ENCODE measurements at places on chromosomes 11 and 22. TPM values are rescaled to one million over a fixed set of nuclear protein-coding genes. Genes with fewer than 3 reads are reported as not detected.

Gene PKDREJ
- 0.08 TPM for polyA plus RNA-seq

Gene CEND1
- not detected for polyA plus RNA-seq

Gene INS
- polyA plus RNA-seq = not detected

Gene GNG3
- 0.30 TPM for polyA plus RNA-seq

Gene FGF19
- polyA plus RNA-seq = not detected

Gene MS4A12
- not detected for polyA plus RNA-seq

Gene PAMR1
- 25.8 TPM for polyA plus RNA-seq

Gene OR6A2
- polyA plus RNA-seq = not detected

Gene CDKN1C
- polyA plus RNA-seq = 142 TPM

Gene MYOD1
- not detected for polyA plus RNA-seq

Gene HPX
- polyA plus RNA-seq = 0.48 TPM

Gene PATE2
- polyA plus RNA-seq = not detected

Gene ARHGAP20
- polyA plus RNA-seq = 1.1 TPM

Gene CASP1
- 24.7 TPM for polyA plus RNA-seq

DNA sequence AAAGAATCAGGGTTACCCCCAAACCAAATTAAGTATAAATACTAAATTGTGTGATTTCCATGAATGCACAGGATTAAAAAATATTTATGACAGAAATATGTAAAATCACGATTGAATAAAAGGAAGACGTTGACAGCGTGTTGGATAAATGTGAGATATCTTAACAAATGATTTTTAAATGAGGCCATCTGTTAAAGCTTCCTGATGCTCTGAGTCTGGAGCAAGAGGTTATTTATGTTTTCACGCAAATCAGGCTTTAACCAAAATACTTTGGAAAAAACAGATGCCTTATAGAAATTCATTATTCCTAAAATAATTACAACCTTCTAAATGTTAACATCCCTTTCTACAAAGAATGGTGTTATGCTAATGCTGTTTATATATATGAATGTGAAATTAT, 123.3 kb downstream of the PAX6 start:
- no peak for DNase-seq

GRCh38 chr11:64998141-64998540, 1.4 kb upstream of the BATF2 start:
- DNase-seq = no peak

DNA sequence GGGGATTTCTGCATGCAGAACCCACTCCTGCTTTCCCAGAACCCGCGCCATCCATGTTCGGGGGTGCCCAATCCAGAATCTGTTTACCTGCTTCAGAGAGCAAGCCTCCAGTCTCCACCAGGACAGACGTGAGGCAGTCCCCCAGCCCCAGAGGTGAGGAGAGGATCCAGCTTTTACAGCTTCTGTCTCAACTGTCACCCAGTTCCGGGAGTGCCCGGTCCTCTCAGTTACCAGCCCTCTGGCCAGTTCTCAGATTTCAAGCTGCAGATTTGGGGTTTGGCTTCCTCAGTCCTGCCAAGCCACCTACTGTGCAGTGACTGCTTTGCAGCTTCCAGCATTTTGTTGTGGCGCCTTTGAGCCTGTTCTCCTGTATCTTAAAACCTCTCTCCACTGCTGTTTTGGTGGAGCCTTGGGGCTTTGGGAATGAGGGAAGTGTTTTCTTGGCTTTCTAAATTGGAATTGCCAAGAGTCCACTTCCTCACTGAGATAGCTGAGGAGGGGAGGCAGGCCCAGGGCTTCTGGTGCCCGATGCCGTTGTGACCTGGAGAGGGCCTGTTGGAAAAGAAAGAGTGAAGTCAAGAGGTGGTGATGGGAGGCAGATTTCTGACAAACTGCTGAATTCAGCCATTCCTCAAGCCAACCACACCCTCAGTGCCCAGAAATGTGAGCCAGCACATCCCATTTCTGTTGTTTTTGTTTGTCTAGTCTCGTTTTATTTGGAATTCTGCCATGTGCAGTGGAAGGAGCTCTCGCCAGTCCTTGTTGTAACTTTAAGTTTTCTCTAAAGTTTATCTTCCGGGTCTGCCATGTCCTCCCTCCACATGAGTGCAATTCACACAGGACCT, 513.4 kb downstream of the TBC1D22A start:
- peak; percentile 32 for DNase-seq

- DNase-seq = no peak
These were observed 6.5 kb downstream of the SNAP29 start for GRCh38 chr22:20865331-20865730.

- no peak for DNase-seq
These were observed 36.2 kb downstream of the LMO1 start for GRCh38 chr11:8227156-8228152.

DNA sequence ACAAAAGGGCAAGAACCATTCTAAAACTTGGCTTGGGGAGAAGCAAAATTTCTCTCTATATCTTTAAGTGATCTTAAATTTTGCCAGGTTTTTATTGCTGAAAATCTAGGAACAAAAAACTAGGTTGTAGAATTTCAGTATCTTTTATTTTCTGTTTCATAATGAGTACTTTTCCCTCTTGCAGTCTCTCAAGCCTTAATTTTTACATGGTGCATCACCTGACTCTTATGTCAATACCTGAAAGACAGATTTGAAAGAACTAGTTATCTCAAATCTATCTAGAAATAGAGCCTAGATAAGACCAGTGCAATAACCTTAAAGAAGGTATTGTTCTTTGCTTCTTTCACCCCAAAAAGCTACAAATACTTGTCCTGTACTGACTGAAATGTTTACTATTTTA, 122.1 kb downstream of the TRIM44 start:
- DNase-seq = no peak

DNA sequence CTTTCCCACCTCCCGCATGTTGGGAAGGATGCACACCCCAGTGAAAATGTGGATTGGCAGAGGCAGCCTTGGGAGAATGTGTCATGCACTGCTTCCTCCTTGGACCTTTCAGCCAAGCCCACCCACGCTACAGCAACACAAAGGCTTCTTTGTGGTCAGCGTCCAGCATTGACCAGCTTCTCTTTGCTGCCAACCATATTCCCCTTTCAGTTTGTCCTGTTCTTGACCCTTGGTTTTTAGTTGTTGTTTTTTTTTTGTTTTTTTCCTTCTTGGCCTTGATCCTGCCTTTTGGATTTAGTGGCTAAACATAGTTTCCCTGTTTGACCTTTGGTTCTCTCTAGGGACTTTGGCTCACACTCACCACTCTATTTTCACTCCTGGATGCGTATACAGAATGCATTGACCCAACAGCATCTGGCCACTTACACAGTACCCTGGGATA, 573.6 kb downstream of the INSC start:
- DNase-seq = no peak

GRCh38 chr11:130192845-130193267, 33.3 kb downstream of the ST14 start:
- no peak for DNase-seq

DNA sequence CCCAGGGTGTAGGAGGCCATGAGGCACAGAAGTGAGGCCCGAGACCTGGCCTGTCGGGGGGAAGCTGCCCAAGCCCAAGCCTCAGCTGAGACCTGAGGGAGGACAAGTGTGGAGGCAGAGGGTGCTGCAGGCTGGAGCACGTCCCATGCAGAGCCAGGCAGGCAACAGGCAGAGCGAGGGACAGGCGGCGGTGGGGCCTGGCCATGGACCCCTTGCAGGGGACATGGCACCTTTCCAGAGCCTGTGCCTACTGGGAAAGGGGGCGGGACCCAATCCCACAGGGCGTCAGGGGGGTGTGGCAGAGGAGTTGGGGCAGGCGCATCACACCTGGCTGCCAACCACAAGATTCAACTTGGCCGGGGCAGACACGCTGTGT, 4.3 kb downstream of the TNNI2 start:
- DNase-seq = no peak

GRCh38 chr22:24145446-24146193, 35.7 kb upstream of the SUSD2 start:
- DNase-seq = no peak

DNA sequence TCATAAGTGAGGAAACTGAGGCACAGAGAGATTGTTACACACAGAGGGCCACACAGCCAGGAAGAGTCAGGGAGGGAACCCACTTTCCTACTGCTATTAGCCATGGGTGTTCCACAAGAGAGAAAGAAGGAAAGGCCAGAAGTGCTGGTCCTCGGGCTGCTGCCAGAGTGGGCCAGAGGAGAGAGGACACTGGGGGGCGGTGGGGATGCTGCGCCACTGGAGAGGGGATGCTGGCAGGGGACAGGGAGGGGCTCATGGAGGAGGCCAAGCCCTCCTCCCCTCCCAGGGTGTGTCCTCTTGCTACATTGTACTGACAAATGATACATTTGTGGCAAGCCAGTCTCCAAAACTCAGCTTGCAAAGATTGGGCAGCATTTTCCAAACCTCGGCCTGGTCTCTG, 9.9 kb downstream of the IL10RA start:
- no peak for DNase-seq

GRCh38 chr11:117908959-117909610, 20.1 kb downstream of the TMPRSS13 start:
- no peak for DNase-seq

DNA sequence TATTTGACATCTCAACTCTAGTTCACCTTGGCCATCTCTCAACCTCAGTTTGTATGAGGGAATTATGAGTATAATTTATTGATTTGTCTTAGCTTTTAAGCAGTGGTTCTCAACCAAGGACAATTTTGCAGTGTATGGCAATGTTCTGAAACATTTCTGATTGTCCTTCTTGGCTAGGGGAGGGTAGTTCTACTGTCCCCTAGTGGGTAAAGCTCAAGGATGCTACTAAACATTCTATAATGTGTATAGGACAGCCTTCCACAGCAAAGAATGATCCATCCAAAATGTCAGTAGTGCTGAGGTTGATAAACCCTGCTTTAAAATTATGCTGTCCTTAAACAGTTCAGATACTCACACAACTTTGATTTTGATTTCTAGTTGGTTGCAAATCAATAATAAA, 78.1 kb upstream of the ALKBH3 start:
- no peak for DNase-seq

DNA sequence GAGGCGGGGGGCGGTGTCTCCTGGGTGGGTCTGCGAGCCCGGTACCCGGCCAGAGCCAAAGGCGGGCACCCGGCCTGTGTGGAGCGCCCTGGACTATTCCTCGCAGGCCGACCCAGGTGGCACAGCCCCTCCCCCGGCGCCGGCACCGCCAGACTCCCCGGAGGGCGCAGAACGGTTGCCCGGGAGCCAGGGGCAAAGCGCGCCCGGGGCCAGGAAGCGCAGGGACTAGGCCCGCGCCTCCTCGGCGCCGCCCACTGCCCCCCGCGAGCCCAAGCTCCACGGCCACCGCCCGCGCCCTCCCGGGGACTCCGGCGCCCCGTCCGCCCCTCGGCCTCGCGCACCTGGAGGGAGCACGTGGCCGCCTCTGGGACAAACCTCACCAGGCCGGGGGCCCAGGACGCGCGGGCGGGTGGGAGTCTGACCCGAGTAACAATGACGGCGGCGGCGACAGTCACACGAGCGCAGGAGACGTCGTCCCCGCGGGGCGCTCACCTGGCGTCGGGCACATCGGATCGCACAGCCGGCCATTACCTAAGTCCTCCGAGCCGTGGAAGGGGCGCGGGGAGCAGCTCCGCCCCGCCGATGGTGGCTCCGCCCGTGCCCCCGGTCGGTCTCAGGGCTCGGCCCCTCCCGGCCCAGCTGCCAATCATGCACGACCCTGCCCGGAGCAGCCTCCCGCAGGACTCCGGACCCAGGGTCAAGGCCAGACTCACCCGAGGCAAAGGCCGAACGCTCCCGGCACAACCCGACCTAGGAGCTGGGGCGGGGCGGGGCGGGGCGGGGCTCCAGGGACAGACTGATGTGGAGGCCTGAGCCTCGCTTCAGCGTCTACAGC, 7.4 kb downstream of the PLXNB2 start:
- DNase-seq = no peak

GRCh38 chr11:64760759-64761420, 1.1 kb upstream of the PYGM start:
- DNase-seq = peak; percentile 30

DNA sequence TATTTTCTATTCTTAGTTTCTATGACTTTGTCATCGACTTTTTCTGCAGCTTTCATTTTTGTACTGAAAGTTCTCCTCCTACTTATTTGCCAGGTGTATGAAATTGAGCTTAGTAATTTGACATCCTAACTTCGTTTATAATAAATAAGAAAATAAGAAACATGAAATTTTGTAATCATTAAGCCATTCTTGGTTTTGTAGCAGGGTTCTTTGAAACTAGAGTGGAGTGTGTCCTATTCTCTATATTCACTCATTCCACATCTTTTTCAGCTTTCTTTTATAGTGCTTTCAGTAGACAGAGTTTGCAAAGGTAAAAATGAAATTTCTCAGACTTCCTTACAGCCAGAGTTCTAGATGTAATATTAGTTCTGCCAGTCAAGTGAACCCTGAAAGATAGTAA, 47.8 kb downstream of the FANCF start:
- DNase-seq = no peak

DNA sequence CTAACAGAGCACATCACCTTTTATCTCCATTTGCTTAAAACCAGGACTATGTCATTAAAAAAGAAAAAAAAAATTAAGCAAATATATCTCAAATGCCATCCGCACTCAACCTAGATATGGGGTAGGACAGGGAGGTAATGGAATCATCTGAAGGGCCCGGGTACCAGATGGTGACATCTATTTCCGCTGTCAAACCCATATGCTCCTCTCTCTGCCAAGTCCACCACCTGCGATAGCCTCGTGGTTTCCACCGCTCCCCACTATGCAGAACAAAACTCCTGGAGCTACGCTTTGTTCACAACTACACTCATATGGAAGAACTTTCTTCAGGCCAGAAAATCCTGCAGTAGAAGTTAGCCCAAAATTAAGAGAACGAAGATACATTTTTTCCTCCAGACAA, 31.4 kb downstream of the FEZ1 start:
- DNase-seq = no peak

DNA sequence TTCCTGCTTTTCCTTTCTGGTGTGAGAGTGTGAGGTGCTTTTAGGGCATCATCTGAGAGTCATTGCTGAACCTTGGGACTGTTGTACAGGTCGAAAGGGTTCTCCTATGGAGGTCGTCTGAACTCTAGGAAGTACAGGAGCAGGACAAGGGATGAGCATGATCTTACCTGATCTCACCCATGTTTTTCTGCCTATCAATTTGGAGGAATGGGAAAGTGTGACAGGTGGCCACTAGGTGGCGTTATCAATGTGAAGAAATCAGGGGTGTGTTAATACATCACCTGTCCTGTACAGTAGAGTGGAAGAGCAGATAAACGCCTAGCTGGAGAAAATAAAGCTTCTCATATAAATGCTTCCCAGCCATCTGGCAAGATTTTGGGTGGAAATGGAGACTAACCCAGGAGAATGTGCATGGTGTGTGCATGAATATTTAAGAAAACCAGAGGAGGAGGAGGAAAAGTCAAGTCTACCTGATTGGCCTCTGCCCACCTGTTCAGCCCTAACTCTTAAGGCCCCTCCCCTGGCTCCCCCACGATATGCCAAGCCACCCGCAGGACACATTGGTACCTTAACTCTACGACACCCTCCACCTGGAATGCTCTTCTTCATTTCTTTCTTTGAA, 72.0 kb upstream of the NARS2 start:
- peak; percentile 45 for DNase-seq
